ENCODE measurements at places on chromosomes 3 and 15. TPM values are rescaled to one million over a fixed set of nuclear protein-coding genes. Genes with fewer than 3 reads are reported as not detected.

- DNase-seq, result no peak
Measured at GRCh38 chr3:156300929-156301840, 180.8 kb downstream of the KCNAB1 start.

DNA sequence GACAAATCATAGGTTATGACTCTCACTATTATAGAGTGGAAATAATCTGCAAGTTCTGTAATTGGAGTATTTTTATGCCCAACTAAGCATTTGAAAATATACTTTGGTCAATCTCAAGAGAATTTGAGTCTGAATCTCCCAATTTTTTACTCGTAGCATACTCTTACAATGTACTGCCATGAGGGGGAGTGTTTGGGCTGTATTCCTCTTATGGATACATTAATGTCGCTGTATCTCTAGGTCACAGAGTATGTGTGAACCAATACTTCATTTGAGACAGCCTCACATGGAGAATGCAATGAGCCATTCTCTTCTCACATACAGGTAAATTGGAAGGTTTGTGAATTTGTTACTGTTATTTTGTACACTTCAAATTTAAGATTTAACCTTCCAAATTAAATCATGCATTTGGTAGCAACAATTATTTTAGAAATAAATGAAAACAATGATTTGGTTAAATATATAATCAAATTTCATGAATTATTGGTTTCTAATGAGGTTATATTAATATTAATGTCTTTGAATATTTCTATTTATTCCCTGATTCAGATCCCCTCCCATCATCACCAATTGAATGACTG is 5.5 kb upstream of the CD200 start:
- DNase-seq, result peak; percentile 73

- no peak for DNase-seq
Measured at GRCh38 chr15:26660241-26660640, 112.6 kb downstream of the GABRB3 start.

GRCh38 chr3:194756791-194757325 is 71.2 kb downstream of the FAM43A start:
- no peak for DNase-seq

- no peak for DNase-seq
Measured at GRCh38 chr15:100075229-100075628, 266.5 kb downstream of the ADAMTS17 start.

Gene PCBP4
- 26.4 TPM for total RNA-seq

Gene TNFSF10
- 0.25 TPM for total RNA-seq

Data from MCF 10A (cell line).